Liver (tissue), 10 donors: ENCODE measurements at places on chromosomes 6 and 20.
A peak's percentile ranks its signal among the peaks of the same experiment; 100 is the strongest.

GRCh38 chr6:53492860-53493634, 51.9 kb downstream of the GCLC start:
- no peaks in the 10 kb centered on the region for H3K27me3 ChIP-seq
- peaks cover 8% of the 10 kb centered on the region for H3K4me1 ChIP-seq
- peaks cover 3% of the 10 kb centered on the region for H3K36me3 ChIP-seq
- H3K4me3 ChIP-seq: peak overlapping the region; percentile 47
- peak overlapping the region; percentile 74 for H3K27ac ChIP-seq

DNA sequence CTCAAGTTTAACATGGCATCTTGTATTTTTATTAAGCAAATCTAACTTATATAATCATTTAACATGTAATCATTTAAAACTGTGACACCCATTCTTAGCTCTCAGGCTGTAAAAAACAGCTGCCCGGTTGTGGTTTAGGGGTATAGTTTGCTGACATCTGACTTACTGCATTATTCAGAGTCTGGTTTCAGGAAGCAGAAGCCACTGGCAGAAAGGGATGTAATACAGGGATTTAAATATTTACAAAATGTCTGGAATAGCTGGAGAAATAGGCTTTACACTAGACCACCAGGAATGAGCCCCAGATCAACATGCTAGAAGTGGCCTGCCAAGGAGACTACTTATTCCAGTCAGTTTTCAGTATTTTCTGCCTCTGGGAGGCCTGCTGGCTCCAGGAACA, 421.1 kb downstream of the CD109 start:
- no peaks in the 10 kb centered on the region for H3K36me3 ChIP-seq
- DNase-seq: no peak
- H3K4me3 ChIP-seq: no peak overlapping the region
- H3K4me1 ChIP-seq: no peaks in the 10 kb centered on the region
- no peaks in the 10 kb centered on the region for H3K27me3 ChIP-seq

- peaks cover 23% of the 10 kb centered on the region for H3K36me3 ChIP-seq
- no peaks in the 10 kb centered on the region for H3K27me3 ChIP-seq
- no peak overlapping the region for H3K4me3 ChIP-seq
- no peak overlapping the region for H3K27ac ChIP-seq
- DNase-seq: no peak
These were observed 12.2 kb upstream of the VNN1 start for GRCh38 chr6:132725947-132726607.

- H3K27ac ChIP-seq: no peak overlapping the region
- H3K4me3 ChIP-seq: no peak overlapping the region
- H3K36me3 ChIP-seq: no peaks in the 10 kb centered on the region
- DNase-seq: no peak
These were observed 466.5 kb downstream of the MMUT start for GRCh38 chr6:48996461-48997119.

- no peak for DNase-seq
- no peaks in the 10 kb centered on the region for H3K27me3 ChIP-seq
- H3K36me3 ChIP-seq: no peaks in the 10 kb centered on the region
- no peaks in the 10 kb centered on the region for H3K4me1 ChIP-seq
- no peak overlapping the region for H3K27ac ChIP-seq
These were observed 24.0 kb upstream of the NPBWR2 start for GRCh38 chr20:64131406-64131805.

GRCh38 chr20:5973971-5974370, 23.5 kb downstream of the MCM8 start:
- DNase-seq: no peak
- H3K27ac ChIP-seq: no peak overlapping the region
- H3K4me1 ChIP-seq: no peaks in the 10 kb centered on the region
- no peak overlapping the region for H3K4me3 ChIP-seq

GRCh38 chr20:44200371-44200770, 10.2 kb downstream of the OSER1 start:
- no peak overlapping the region for H3K4me3 ChIP-seq
- H3K36me3 ChIP-seq: peaks cover 65% of the 10 kb centered on the region
- DNase-seq: no peak
- no peaks in the 10 kb centered on the region for H3K27me3 ChIP-seq

DNA sequence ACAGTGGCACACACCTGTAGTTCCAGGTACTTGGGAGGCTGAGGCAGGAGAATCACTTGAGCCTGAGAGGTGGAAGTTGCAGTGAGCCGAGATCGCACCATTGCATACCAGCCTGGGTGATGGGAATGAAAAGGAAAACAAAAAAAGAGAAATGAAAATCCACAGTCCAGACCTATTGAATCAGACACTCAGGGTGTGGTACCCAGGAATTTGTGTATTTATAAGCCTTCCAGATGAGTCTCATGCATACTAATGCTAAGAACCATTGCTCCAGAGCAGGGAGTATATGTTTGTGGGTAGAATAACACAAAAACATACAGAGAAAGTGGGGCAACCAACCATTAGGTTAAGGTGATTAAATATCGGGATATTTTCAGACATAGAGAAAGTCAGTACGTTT, 36.1 kb upstream of the PLCB4 start:
- H3K4me3 ChIP-seq: no peak overlapping the region
- no peak for DNase-seq
- no peaks in the 10 kb centered on the region for H3K27me3 ChIP-seq
- H3K27ac ChIP-seq: no peak overlapping the region
- H3K36me3 ChIP-seq: no peaks in the 10 kb centered on the region
- H3K4me1 ChIP-seq: no peaks in the 10 kb centered on the region

GRCh38 chr6:38518511-38519304, 121.0 kb downstream of the BTBD9 start:
- H3K4me1 ChIP-seq: no peaks in the 10 kb centered on the region
- DNase-seq: no peak
- H3K27me3 ChIP-seq: no peaks in the 10 kb centered on the region
- no peaks in the 10 kb centered on the region for H3K36me3 ChIP-seq
- no peak overlapping the region for H3K4me3 ChIP-seq

DNA sequence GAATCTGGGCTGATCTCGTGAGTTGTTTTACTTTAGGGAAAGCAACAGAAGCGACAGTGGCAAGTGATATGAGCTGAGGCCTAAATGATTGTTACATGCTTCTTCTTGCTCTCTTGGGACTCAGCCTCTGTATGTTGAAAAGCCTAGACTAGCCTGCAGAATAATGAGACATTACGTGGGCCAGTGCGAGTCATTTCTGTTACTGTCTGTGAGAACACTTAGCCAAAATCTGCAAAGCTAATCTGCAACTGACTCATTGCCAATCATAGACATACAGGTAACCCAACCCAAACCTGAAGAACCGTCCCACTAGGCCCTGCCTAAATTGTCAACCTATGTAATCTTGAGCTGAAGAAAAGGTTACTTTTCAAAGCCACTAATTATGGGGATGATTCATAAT, 77.4 kb upstream of the F13A1 start:
- no peak overlapping the region for H3K4me3 ChIP-seq
- no peak for DNase-seq
- H3K36me3 ChIP-seq: no peaks in the 10 kb centered on the region
- no peaks in the 10 kb centered on the region for H3K4me1 ChIP-seq
- no peak overlapping the region for H3K27ac ChIP-seq

DNA sequence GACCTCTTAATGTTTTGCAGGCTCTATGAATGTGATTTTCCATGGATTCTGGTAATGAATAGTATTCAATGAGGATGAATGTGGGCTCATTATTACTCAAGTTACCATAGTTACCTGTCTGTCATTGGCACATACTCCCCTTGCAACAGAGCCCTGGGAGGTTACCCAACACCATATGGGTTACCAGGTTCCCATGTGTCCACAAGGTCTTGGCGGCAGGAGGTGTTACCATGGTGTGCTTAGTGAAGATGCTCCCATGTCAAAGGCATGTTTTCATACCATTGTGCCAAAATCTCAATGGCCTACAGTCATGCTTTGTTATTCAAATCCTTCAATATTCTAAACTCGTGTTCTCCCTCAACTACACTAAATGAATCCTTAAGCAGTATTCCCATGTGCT, 232.5 kb downstream of the HDGFL1 start:
- no peak overlapping the region for H3K4me3 ChIP-seq
- no peaks in the 10 kb centered on the region for H3K4me1 ChIP-seq
- no peak for DNase-seq
- no peaks in the 10 kb centered on the region for H3K36me3 ChIP-seq
- H3K27ac ChIP-seq: no peak overlapping the region

- H3K27ac ChIP-seq: no peak overlapping the region
- peaks cover 6% of the 10 kb centered on the region for H3K36me3 ChIP-seq
- DNase-seq: no peak
- H3K27me3 ChIP-seq: no peaks in the 10 kb centered on the region
- H3K4me3 ChIP-seq: no peak overlapping the region
These were observed 82.1 kb downstream of the PTPRA start for GRCh38 chr20:2955257-2955970.

- H3K27me3 ChIP-seq: no peaks in the 10 kb centered on the region
- H3K36me3 ChIP-seq: no peaks in the 10 kb centered on the region
- no peaks in the 10 kb centered on the region for H3K4me1 ChIP-seq
These were observed 119.7 kb upstream of the PRDM1 start for GRCh38 chr6:105966481-105966880.

DNA sequence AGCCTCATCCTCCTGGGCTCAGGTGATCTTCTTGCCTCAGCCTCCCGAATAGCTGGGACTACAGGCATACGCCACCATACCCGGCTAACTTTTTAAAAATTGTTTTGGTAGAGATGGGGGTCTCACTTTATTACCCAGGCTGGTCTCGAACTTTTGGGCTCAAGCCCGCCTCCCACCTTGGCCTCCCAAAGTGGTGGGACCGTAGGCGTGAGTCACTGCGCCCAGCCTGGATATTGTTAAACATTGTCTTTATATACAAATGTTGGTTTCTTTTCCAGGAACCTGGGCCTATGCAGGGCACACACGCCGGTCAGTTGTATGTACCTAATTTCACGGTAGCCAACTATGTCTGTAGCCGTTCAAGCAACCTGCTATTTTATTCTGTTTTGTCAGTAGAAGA, 60.1 kb downstream of the SYNJ2 start:
- no peak overlapping the region for H3K4me3 ChIP-seq
- no peaks in the 10 kb centered on the region for H3K36me3 ChIP-seq
- no peak for DNase-seq
- H3K4me1 ChIP-seq: no peaks in the 10 kb centered on the region
- H3K27me3 ChIP-seq: no peaks in the 10 kb centered on the region
- no peak overlapping the region for H3K27ac ChIP-seq

GRCh38 chr6:35363293-35363750, 21.0 kb downstream of the PPARD start:
- H3K27ac ChIP-seq: no peak overlapping the region
- H3K4me3 ChIP-seq: no peak overlapping the region
- H3K36me3 ChIP-seq: no peaks in the 10 kb centered on the region

GRCh38 chr20:5091902-5092301, 27.9 kb downstream of the PCNA start:
- H3K36me3 ChIP-seq: no peaks in the 10 kb centered on the region
- no peak overlapping the region for H3K4me3 ChIP-seq
- DNase-seq: no peak
- H3K27ac ChIP-seq: no peak overlapping the region
- no peaks in the 10 kb centered on the region for H3K27me3 ChIP-seq
